ENCODE measurements at places on chromosomes 11 and 22.

- DNase-seq: no peak
Observed at GRCh38 chr11:119380827-119381180, 686 bp downstream of the USP2 start.

GRCh38 chr22:22233081-22233480, 11.5 kb upstream of the VPREB1 start:
- no peak for DNase-seq

DNA sequence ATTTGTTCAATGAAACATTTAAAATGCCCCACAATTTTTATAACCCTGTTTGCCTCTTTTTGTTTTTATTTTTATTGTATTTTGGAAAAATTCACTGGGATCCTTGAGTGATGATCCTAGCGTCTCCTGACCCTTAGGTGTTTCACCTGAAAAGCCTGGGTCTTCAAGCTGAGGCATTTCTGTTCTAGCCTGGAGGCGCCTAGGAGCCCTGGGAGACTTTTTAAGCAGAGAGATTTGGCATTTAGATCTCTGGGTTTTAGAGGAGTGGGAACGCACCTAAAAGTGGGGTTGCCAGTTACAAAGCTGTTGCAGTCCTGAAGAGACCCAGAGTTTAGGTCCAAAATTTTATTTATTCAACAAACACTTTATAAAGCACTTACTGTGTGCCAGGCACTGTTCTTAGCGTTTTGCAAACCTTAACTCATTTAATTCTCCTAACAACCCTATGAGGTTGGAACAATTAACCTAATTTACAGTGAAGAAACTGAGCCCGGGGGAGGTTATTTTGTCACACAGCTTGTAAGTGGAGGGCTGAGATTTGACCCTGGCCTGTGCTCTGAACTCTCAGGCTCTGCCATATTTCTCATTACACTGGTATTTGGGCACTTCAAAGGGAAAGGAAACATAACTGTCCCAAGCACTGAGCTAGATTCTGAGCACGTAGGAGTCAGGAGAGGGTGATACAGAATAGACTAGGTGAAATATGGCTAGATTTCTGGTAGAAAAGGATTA, 834 bp upstream of the FADS1 start:
- no peak for DNase-seq

GRCh38 chr22:49540084-49540912, 287.4 kb downstream of the BRD1 start:
- no peak for DNase-seq

DNA sequence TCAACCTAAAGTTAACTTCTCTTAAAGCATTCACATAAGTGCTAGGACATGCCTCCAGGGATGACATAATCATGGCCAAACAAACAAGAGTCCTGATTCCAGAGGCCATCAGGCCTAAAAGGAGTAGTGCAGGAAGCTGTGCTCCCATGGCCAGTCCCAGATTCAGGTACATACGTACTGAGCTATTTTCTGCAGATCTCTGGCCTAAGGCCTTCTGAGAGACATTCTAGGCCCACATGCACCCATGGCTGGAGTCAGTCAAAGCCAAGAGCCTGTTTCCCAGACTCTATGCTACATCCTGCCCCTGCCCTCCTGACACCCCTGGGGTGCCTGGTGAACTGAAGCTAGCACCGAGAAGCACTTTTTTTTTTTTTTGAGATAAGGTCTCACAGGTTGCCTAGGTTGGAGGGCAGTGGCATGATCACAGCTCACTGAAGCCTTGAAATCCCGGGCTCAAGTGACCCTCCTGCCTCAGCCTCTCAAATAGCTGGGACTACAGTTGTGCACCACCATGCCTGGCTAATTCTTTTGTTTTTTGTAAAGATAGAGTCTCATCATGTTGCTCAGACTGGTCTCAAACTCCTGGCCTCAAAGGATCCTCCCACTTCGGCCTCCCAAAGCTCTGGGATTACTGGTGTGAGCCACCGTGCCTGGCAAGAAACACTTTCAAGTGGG, 553 bp downstream of the CD3D start:
- no peak for DNase-seq
